ENCODE measurements at places on chromosomes 2 and 18. TPM values are rescaled to one million over a fixed set of nuclear protein-coding genes. Genes with fewer than 3 reads are reported as not detected.

The EMILIN1 gene
- total RNA-seq, result 6.1 TPM

The NOSTRIN gene
- 8.1 TPM for total RNA-seq

The IL1F10 gene
- not detected for total RNA-seq

The FAM228A gene
- total RNA-seq, result 0.69 TPM

The GCG gene
- not detected for total RNA-seq

The HOXD13 gene
- not detected for total RNA-seq

The ALPI gene
- total RNA-seq, result not detected

The PHOSPHO2 gene
- total RNA-seq, result 1.3 TPM

The CDCA7 gene
- total RNA-seq, result 2.4 TPM

The TPGS2 gene
- total RNA-seq, result 12.4 TPM

The FBXO48 gene
- total RNA-seq, result 2.2 TPM
